ENCODE measurements at places on chromosomes 3 and 15.

DNA sequence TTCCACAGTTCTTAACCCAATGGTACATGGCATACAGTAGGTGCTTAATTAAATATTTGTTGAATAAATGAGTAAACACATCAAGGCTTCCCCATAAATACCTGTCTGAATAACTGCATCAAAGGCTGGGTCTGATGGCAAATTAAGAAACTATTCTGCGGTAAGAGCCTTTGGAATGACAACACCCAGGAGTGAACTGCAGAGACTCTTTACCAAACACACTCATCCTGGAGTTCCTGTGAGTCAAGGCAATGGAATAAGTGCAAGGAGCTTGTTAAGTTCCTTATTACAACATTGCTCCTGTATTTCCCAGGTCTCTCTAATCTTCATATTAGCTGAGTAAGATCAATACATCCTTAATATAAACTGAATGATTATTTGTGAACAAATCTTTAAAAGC is 119.9 kb upstream of the STT3B start:
- no peak for DNase-seq

DNA sequence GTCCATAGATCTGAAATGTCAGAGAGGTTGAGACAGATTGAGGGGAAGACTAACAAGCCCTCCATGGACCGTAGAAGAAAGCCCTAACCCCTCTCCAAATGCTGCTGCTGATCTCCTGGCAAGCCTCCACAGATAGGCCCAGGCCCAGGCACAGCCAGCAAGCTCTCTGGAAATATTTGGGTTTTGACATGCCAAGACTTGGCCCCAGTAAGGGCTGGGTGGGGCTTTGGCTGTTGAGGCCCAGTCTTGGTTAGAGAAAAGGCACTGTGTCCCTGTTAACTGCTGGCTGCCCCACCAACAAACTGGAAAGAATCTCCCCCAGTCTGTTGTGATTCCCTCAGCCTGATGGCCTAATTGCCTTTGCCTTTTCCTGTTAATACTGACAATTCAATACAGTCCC is 208.8 kb upstream of the CTDSPL start:
- DNase-seq = no peak

- DNase-seq = peak; percentile 67
Measured at GRCh38 chr15:101201411-101202174, 50.3 kb downstream of the CHSY1 start.

DNA sequence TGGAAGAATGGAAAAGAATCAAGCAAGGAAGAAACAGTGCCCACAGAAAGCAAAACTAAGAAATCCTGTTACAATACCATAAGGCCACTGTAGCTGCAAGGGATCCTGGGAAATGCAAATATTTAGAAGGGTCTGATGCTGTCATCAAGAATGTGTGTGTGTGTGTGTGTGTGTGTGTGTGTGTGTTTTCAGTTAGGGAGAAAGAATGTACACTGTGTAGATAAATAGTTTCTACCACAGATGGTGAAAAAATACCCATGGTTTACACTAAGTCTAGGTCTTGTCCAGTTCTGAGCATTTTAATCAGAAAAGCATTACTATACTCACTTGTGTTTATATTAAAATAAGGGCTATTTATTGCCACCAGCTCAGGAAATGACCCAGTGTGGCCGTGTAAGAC is 355.0 kb downstream of the RBMS3 start:
- no peak for DNase-seq

- no peak for DNase-seq
Measured at GRCh38 chr3:73549051-73549600, 75.6 kb downstream of the PDZRN3 start.

- DNase-seq = no peak
Measured at GRCh38 chr3:15822281-15822680, 24.5 kb upstream of the ANKRD28 start.

GRCh38 chr3:73680391-73681095 is 55.8 kb upstream of the PDZRN3 start:
- no peak for DNase-seq

DNA sequence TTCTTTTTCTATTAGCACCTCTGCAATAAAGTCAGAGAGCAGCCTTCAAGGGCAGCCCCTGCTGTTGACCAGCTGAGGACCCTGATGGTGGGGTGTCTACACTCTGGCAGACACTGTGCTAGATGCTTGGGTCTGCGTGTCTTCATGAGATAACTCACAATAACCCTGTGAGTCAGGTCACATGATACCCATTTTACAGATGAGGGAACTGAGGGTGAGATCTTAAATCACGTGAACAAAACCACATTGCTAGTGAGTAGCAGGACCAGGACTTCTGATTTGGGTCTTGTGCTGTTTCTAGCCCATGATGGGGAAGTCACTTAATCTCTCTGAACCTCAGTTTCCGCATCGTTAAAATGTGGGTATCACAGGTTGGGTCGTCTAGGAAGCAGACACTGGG is 118.5 kb upstream of the LIPC start:
- DNase-seq = no peak

DNA sequence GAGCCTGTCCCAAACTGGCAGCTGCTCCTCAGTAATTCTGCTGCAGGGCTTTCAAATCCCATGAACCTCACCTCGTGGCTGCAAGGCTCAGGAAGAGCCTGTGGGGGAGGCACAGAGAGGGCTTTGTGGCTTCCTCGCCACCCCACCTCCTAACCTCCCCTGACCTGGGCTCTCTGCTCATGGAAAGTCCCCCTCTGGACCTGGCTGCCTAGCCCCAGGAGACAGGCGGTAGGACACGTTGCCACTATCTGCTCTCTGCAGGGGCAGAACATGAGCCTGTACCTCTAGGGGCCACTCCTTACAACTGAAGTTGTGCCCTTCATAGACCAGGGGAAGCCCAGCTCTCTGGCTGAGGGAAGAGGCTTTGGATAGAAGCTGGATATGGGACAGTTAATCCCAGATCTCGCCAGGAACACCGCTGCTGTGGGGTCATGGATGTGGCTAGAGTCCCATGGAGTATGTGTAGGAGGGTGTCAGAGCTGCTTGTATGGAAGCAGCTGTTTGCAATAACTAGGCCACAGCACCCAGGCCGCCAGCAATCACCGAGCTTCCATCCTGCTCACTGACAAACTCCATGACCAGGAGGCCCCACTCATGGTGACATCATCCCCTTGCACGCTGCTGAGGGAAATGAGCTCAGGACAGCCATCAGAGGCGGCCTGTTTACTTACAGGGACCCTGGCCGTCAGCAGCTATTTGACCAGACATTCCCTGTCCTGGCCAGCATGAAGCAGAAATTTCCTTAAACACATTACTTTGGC is 34.0 kb upstream of the CILP start:
- DNase-seq = no peak

- no peak for DNase-seq
Measured at GRCh38 chr15:99085413-99086326, 19.2 kb upstream of the SYNM start.

DNA sequence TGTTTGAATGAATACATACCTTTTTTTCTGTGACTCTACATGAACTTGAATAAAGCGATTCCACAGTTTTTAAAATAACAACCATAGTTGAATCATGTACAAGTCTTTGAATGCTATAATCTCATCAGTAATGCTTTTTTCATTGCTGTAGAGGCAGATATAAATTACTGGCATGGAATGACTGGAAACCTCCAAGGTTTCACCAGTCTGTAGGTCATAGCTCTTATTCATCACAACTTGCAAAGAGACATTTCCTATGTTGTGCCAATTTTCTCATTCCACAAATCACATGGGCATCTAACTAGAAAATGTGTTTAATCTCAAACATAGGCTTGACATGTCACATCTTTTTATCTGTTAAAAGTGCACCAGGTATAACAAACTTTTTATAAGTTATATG is 407.1 kb upstream of the KCNMB2 start:
- DNase-seq = no peak

GRCh38 chr15:32872621-32873283 is 154.9 kb downstream of the GREM1 start:
- no peak for DNase-seq

DNA sequence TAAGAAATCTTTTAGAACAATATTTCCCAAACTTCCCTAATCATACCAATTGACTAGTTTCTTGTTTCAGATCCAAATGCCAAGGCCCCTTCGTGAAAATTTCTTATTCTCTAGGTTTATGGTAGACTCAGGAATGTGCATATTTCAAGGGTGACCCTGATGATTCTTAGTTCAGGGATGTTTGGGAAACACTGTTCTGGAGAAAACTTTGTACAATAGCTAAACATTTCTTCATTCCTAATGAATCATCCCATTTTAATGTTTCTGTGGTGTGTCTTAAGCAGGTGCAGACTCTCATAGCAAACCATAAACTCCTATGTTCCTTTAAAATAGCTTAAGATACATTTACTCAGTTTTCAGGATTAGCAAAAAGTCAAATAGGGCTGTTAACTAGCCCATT is 314.5 kb downstream of the TIGIT start:
- no peak for DNase-seq

DNA sequence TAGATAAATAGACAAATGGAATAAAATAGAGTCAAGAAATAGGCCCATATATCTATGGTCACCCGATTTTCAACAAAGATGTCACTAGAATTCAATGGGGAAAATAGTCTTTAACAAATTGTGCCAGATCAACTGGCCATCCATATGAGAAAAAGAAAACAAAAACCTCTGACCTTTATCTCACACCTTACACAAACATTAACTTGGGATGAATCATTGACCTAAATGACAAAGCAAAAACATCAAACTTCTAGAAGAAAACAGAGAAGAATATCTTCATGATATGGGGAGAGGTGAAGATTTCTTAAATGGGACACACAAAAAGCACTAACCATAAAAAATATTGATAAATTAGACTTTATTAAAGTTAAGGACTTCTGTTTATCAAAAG is 31.9 kb downstream of the ITGA11 start:
- DNase-seq = no peak

DNA sequence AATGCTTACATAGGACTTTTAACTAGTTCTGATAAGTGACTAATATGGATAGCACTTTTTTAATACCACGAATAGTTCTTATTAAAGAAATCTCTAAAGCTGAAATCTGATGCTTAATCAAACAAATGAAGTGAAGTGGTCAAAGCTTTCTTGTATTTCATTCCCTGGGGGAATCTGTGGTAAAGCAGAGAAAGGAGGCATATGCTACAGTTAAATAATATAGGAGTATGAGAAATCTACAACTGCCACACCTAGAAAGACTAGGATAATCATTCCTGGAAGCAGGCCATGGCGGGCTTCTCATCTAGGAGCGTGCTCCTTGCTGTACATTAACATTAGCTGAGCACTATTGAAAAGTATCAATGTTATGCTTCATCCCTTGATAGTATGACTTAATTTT is 835.7 kb downstream of the OTOL1 start:
- DNase-seq = no peak

DNA sequence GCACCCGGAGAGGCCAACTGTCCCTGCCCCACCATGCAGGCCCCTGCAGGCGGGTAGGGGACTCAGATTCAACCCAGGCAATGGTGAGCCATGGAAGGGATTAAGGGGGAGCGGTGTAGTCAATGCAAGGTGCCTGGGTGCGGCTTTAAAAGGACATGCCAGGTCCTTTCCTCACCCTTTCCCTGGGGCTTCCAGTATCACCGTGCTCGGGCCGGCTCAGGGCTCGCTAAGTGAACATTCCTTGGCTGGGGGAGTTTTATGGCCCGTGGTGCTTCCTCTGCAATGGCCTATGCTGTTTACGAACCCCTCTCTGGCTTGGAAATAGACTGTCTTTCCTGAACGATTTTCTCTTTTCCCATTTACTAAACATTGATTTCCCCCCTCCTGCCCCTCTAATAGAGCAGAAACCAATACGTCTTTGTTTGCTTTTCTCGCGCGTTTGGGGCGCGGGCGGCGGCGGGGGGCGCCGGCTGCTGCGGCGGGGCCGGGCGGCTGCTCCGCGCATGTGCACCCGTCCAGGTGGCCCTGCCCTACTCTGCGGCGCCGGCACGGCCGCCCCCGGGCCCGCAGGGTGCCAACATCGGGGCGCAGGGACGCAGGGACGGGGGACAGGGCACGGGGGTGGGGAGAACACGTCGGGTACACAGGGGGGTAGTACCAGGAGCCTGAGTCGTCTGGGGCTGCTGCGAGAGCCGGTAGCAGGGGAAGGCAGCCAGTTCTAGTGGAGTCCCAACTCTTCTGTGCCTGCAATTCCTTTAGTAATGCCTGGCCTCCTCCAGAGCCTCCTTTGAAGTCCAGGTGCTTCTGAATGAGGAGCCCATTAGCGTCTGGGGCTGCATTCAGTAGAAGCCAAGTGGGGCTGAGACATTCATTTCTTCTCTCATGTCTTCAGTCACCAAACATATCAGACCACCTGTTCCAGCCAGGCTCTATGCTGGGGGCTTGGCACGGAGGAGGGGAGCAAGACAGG is 26.9 kb upstream of the CACNA2D2 start:
- DNase-seq = no peak

- DNase-seq = no peak
Measured at GRCh38 chr3:4107430-4107829, 195.7 kb upstream of the SETMAR start.

- DNase-seq = peak; percentile 58
Measured at GRCh38 chr3:124558991-124559845, 171.0 kb upstream of the UMPS start.

DNA sequence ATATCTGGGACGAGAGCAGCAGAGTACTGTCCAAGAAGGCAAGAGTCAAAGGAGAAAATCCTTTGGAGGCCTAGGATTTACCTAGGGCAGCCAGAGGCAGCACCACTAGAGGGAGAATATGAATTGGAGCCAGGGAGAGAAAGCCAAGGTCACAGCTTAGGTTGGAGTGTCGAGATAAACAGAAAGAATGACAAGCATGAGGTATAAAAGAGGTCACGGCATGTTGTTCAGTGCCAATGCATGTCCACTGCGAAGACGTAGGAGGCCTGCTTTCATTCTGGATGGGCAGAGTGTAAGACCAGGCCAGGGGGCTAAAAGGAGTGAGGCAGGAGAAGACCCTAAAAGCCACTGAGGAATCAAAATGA is 47.2 kb downstream of the THBS1 start:
- no peak for DNase-seq

- no peak for DNase-seq
Measured at GRCh38 chr3:52068055-52068571, 11.7 kb upstream of the DUSP7 start.

DNA sequence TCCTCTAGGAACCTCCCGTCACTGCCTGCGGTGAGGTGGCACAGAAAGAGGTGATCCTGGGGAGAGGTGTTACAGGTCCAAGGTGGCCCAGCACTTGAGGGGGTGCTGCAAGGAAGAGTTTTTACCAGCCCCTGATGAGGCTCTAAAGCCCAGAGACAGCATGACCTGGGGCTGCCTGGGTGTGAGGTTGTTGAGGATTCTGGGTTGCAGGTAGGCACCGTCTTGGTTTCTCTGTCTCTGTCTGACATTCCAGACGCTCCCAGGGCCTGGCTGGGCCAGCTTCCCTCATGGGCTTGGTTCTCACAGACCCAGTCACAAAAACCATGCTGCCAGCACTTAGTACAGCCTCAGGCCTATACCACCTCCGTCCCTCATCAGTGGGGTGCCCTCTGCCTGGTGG is 31.1 kb downstream of the DNAJB8 start:
- no peak for DNase-seq
